ENCODE measurements at places on chromosomes 7 and 10. TPM values are rescaled to one million over a fixed set of nuclear protein-coding genes. Genes with fewer than 3 reads are reported as not detected.

GRCh38 chr7:127618042-127618441 is at the start of gene PAX4:
Gene PAX4, minus strand, starts transcription at chr7:127618142. Its CDS starts 2,214 bp downstream, at chr7:127615928.
- DNase-seq, result no peak

GRCh38 chr10:44922796-44923545 is 11.8 kb downstream of the TMEM72 start:
- DNase-seq, result no peak

DNA sequence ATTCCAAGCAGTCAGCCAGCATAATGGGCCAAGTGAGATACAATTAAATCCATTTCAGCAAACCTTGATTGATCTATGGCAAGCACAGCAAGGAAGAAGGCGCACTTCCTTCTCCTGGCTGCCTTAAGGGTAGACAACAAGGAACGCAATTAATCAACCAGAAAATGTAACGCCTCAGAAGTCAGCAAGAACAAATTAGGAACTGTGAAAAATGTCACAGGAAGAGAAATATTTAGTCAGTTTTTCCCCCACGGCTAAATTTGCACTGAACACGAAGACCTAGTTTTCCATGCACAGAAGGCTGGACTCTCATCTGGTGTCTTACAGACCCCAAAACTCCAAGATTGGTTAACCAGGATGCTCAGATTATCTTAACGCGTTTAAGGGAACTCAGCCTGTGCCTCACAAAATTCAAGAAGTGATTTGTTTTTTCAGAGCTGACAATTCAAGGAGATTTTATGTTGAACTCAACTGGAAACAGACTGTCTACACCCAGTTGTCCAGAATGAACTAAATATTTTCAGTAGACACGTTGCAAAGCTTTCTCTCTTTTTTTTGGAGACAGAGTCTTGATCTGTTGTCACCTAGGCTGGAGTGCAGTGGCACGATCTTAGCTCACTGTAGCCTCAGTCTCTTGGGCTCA is 14.2 kb downstream of the SNX8 start:
- no peak for DNase-seq

DNA sequence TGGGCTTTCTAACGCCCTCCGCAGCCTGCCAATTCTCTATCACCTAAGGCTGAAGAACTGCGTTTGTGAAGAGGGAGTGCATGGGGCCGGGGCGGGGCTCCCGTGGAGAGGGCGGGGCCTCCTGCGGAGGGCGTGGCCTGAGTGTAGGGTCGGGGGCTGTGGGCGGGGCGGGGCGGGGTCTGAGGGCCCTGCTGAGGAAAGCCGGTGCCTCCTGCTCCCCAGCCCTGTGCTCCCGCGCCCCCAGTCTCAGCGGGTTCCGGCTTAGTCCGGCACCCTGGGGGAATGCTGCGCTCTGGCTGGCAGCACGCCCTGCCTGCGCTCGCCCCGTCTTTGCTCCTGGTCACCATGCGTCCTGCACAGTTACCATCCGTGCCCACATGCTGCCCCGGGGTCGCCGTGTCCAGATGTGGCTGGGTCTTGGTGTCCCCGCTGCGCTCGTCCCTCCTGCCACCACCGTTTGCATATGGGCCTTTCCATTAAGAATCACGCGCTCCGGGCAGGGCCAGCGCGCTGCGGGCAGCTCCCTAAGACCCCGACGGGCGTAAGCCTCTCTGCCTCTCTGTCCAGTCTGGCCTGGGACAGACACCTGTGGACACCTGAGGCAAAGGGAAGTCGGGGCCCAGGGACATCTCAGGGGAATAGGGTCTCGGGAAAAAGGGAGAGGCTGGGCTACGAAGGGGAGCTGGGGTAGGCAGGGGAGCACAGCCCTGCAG is 144.0 kb upstream of the RET start:
- peak; percentile 57 for DNase-seq

- DNase-seq, result no peak
Observed at GRCh38 chr7:94649450-94649849, 6.5 kb downstream of the SGCE start.

DNA sequence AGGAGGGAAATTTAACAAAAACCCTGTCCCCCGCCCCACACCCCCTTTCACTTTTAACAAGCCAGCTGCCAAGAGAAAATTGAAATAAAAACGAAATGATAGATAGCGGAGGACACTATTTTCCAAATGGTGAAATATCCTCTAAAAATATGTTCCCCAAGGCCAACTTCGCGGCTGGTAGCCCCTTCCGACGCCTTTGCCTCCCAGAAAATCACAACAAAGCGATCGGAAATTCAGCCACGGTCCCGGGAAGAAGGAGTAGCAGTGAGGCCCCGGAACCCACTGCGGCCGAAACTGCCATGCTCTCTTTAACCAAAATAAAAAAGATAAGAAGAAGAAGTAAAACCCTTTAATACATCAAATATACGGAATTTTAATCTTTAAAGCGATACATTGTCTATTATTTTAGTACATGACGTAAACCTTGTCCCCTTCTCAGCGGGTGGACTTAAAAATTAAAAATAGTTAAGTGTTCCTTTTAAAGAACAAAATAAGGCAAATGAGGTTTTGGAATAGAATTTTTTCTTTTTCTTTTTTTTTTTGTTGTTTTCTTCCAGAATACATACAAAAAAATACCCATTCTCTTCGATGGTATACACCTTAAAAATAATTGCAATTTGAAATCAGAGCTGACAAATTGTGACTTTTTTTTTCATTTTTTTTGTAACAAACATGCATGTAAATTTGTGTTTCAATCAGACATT is 3.9 kb downstream of the ZNF503 start:
- DNase-seq, result no peak

- DNase-seq, result no peak
Observed at GRCh38 chr10:103541616-103542015, 48.1 kb downstream of the NEURL1 start.

- DNase-seq, result no peak
Observed at GRCh38 chr7:73966062-73966940, 61.7 kb upstream of the ELN start.

- DNase-seq, result no peak
Observed at GRCh38 chr7:134919240-134919641, 67.1 kb upstream of the AGBL3 start.

GRCh38 chr7:2670720-2671391 is 17.1 kb upstream of the AMZ1 start:
- DNase-seq, result peak; percentile 75

DNA sequence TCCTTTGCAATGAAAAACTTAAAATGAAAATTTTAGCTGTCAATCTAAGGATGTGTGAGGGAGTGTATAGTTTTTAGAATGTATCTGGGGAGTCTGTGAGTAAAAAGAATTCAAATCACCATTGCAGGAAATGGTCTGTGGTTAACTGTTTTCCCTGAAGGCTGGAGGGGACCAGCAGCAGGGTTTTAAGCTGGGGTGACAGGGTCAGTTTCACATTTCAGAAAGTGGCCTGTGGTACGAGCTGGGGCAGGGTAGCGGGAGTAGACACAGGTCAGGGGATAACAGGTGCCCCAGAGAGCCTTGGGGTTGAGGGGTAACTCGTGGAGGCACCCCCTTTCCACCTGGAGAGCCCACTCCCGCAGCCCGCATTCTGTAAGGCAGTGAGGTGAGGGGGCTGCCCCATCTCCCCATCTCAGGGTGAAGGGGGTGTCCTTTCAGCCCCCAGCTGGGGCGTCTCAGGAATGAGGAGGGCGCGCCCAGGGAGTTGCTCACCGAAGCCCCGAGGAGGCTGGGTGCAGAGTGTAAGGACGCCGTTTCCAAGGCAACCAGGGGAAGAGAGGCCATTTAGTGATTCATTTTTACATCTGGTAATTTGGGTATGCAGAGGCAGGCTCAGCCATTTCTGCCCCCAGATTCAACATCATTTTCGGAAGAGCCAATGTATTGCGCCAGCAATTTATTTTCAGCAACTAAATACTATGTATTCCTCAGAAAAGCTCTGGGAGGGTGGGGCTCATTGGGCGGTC is 168.9 kb downstream of the SLIT1 start:
- peak; percentile 60 for DNase-seq

- DNase-seq, result no peak
Observed at GRCh38 chr7:55019191-55019690, 424 bp downstream of the EGFR start.

- no peak for DNase-seq
Observed at GRCh38 chr10:74306227-74306982, 155.4 kb downstream of the ADK start.

DNA sequence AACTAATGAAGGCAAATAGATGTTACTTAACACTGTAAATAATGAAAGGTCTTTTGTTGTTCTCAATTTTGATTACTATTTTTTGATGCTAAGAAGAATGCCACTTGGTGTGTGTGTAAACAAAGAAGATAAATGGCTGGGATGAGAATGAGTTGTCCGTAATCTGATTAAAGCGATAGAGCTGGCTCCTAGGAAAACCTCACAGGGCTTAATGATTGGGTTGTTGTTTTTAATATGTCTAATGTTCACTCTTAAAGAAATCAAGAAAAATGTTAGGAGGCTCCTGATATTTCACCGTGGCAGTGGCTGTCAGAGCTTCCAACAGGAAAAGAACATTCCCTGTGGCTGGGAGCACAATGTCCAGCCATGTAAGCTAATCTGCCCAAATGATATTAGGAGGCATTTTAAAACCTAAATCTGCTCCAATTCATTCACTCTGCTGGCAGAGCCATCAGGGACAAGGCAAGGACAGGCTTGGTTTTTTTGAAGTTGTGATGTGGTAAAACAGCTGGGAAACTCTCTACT is 243.9 kb downstream of the SNX10 start:
- DNase-seq, result no peak

GRCh38 chr7:83439026-83439425 is 209.9 kb downstream of the SEMA3E start:
- no peak for DNase-seq

DNA sequence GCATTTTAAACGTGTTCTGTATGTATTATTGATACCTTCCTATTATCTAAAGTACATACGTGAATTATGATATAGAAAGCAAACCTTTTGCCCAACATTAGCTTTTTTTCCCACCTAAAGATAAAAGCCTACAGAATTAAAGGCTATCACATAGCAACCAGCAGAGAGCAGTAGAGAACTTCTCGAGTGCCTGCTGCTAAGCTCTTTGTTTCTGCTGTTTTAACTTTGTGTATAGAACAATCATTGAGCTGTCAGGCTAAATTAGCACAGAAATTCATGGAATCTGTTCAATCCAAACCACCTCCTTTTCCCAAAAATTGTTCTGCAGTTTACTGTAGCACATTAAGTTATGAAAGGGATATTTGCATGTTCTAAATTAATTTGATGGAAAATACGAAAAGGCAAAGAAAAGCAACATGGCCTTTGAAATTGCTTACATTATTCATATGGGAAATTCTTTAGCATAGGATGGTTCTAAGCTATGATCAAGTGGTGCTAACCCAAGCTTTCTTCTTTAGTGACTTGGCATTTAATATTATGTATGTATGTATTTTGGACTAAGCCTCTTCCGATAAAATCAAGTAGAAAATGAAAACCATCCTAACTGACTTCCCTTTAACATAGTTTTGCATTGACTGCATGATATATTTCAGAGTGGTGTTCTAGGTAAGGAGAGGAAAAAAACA is 1288.5 kb downstream of the GATA3 start:
- DNase-seq, result no peak

DNA sequence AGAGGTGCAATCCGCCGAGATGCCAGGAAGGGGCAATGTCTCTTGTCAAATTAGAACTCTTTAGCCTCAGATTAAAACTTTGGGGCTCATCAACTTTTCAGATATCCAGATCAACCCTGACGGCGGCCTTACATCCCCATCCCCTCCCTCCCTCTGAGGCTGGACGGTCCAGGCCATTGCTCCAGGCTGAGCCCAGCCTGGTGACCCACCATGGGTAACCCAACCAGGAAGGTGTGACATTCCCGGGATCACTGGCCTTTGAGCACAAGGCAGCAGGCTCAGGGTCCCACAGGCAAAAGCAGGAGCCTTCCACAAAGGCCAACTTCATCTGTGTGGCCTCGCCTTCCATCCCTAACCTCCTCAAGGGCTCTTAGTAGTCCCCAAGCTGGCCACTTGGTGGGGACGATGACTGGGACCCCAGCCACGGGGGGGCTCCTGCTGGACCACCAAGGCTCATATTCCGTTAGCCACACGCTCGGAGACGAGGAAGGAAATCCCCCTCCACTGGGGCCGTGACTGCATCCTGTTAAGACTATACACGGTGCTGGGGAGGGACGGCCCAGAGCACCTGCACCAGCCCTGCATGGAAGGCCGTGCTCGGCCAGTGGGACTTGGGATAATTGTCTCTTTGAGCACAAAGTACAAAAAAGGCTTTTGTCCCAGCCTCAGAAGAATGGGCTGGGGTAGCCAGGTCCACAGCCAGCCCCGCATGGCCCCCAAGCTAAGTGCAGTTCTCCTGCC is 62.8 kb downstream of the ZRANB1 start:
- DNase-seq, result no peak

DNA sequence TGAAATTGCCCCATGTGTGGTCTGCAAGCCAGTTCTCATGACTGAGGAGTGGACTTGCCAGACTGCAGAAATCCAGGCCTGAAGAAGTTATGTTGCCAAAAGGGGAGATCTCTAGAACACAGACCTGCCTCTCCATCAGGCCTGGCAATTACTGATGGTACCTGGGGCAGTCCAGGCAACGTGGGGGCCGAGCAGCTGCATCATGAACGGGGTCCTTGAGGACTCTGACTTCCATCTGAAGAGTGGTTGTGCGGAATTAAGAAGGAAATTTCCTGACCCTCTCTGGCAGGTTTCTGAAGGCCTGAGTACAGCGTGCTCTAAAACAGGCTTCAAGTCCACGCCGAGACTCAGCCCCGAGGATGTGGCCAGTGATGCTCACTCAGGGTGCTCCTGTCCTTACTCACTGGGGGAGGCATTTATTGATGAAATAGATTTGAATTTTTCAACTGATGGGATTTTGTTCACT is 30.4 kb downstream of the RAMP3 start:
- no peak for DNase-seq

DNA sequence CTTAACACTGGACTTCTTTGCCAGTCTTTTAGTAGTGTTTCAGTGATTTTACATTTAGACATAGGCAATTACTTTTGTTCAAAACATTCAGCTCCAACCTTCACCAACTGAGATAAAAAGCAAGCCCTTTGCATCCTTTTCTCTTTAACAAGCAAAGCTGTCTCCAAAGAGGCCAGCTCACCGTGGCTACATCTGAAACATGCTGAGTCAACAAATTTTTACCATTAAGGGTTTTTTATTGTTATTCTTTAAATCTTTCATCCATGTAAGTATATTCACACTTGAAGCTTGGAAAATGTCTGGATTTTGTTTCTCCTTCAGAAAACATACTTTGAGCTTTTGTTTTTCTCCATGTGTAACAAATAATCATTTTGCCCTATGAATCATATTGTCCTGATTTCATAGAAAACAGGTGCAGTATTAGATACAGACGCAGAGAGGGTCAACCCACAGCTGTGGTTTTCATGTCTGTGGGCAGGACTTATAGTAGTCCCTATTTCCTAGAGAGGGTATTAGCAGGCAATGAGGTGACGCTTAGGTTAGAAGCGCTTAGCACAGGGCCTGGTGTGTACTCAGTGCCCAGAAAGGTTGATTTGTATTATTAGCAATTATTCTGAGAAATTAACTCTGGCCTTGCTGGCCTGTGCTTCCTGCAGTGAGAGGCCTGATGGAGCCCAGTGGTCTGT is 99.5 kb downstream of the MKI67 start:
- DNase-seq, result peak; percentile 30

The EVX1 gene
- not detected for total RNA-seq

The SKIDA1 gene
- total RNA-seq, result 0.54 TPM

The ANKRD61 gene
- total RNA-seq, result not detected

The ABCB4 gene
- 0.38 TPM for total RNA-seq

The FAM25A gene
- not detected for total RNA-seq

The FMC1 gene
- total RNA-seq, result 7.7 TPM

The TAS2R41 gene
- total RNA-seq, result not detected

The PNLIP gene
- total RNA-seq, result not detected

The BMPER gene
- not detected for total RNA-seq

The CHRM2 gene
- total RNA-seq, result not detected

The UTF1 gene
- total RNA-seq, result not detected

The MMS19 gene
- 97.0 TPM for total RNA-seq

Data from activated naive CD8-positive, alpha-beta T cell treated with anti-CD3 and anti-CD28 coated beads for 36 hours (primary cell).